GM23248 (cell line): ENCODE measurements at places on chromosomes 4 and X. TPM values are rescaled to one million over a fixed set of nuclear protein-coding genes. Genes with fewer than 3 reads are reported as not detected.

DNA sequence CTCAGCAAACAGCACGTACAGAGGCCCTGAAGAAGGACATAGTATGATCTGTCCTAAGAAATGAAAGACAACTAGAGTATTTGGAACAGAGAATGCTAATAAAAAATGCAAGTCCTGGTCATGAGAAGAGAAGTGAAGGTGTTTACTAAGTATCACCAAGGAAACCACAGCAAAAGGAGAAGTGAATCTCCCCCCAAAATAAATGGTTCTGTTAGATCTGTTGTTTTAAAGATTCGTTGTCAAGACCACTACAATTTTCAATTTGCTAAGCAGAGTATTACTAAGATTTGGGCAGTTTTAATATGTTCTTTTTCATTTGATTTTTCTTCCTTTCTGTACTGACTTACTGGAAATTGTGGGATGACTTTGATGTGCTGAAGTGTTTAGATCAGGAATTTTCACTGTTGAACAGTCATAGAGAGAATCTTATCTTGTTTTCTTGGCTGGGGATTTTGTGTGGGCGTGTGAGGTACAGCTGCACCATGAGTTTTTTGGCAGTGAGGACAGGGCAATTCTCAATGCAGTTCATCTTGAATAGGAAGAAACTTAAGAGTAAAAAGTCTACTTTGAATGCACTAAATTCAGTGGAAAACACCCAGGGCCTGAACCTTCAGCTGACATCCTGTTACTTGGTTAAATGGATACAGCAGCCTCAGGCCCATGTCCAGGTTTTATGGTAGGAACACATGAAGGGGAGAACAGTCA lies 132.2 kb downstream of the STIM2 start:
- peaks cover 13% of the 10 kb centered on the region for H3K4me1 ChIP-seq
- no peaks in the 10 kb centered on the region for H3K27me3 ChIP-seq
- no peak overlapping the region for H3K27ac ChIP-seq
- DNase-seq, result peak; percentile 66
- H3K4me3 ChIP-seq, result no peak overlapping the region; the same call in 1 of the 2 replicates

DNA sequence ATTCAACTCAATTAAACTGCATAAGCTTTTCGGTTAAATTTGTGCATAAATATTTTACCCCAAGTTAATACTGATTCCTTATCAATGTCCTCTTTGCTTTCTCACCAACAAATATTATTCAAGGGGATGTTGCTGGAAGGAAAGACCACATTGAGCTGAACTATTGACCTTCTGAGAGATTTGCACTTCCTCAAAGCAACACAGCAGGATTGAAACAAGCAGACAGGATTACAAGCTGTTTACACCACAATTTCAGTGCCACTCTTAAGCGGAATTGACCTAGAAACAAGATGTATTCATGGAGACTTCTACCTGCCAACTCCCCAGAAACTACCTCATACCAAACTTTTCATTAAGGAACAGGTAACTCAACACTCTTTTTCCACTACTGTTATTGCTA lies 96.5 kb upstream of the DUSP21 start:
- no peaks in the 10 kb centered on the region for H3K36me3 ChIP-seq
- no peak overlapping the region for H3K4me3 ChIP-seq
- H3K27ac ChIP-seq, result no peak overlapping the region
- DNase-seq, result no peak
- H3K27me3 ChIP-seq, result no peaks in the 10 kb centered on the region
- H3K4me1 ChIP-seq, result no peaks in the 10 kb centered on the region

Gene SLC10A4
- not detected in 2 replicates for total RNA-seq

Gene PCYT1B
- not detected in 2 replicates for total RNA-seq

Gene ATG4A
- total RNA-seq, result 6.3 and 8.2 TPM in 2 replicates

Gene UPF3B
- 3.1 and 3.3 TPM in 2 replicates for total RNA-seq
